ENCODE measurements at places on chromosomes 7 and 10.

DNA sequence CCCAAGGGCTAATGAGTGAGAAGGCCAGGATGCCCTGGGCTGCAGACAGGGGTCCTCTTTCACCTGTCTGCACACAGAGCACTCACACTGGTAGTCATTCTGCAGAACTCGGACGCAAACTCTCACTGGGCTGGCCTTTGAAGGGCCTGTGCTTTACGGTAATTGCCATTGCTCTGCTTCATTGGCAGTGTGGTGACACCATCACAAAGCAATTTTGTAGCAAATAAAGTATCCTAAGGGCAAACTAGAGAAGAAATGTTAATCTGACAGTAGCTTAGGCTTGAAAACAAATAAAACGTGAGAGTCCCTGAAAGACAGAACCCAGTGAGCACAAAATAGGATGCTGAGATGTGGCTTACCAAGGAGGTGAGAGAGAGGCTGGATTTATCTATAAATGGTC, 30.6 kb upstream of the FIGNL1 start:
- DNase-seq, result no peak

GRCh38 chr10:132572545-132572937, 35.0 kb downstream of the INPP5A start:
- DNase-seq, result no peak

DNA sequence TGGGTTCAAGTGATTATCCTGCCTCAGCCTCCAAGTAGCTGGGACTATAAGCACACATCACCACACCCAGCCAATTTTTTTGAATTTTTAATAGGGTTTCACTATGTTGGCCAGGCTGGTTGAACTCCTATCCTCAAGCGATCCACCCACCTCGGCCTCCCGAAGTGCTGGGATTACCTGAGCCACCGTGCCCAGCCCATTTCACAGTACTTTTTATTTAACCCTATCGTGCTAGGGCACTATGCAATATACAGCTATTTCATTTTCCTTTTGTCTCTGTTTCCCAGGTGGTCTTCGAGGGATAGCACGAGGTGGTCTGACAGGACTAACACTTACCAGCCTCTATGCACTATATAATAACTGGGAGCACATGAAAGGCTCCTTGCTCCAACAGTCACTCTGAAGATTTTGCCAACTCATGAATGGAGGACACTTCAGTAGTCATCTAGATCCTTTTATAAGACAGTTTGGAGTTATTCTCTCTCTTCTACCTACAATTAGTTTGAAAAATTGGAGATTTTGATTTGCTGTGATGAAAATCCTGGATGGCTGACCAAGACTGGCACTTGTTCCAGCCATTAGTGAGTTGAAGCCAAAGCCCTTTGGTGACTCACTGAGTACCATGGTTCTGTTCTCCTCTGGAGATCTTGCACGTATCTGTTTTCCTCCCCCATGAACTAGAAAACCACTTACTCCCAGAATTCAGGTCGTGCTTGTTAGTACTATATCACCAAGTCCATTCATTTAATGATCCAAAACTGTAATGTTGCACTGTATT, 27.3 kb downstream of the NCOA4 start:
- DNase-seq, result no peak

GRCh38 chr7:17408904-17409290, 110.4 kb downstream of the AHR start:
- no peak for DNase-seq

GRCh38 chr7:40720416-40720815, 585.6 kb downstream of the SUGCT start:
- DNase-seq, result peak; percentile 41

DNA sequence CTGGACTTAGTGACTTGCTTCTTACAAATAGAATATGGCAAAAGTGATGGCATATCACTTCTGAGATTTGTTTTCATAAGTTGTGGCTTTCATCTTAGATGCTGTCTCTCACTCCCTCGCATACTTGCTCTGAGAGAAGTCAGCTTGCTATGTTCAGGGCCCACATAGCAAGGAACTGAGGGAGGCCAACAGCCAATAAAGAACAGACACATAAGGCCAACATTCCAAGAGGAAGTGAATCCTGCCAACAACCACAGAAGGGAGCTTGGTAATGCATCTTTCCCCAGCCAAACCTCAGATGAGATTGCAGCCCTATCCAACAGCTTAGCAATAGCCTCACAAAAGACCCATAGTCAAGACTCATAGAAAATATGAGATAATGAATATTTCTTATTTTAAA, 39.2 kb upstream of the DMTF1 start:
- peak; percentile 72 for DNase-seq

- no peak for DNase-seq
Measured at GRCh38 chr10:113113241-113113640, 163.2 kb downstream of the TCF7L2 start.

GRCh38 chr10:70085975-70086613, 33.4 kb downstream of the MACROH2A2 start:
- no peak for DNase-seq

GRCh38 chr7:154748089-154748786, 254.7 kb downstream of the PAXIP1 start:
- no peak for DNase-seq

GRCh38 chr7:140517546-140518369, 38.5 kb upstream of the MKRN1 start:
- DNase-seq, result peak; percentile 74

DNA sequence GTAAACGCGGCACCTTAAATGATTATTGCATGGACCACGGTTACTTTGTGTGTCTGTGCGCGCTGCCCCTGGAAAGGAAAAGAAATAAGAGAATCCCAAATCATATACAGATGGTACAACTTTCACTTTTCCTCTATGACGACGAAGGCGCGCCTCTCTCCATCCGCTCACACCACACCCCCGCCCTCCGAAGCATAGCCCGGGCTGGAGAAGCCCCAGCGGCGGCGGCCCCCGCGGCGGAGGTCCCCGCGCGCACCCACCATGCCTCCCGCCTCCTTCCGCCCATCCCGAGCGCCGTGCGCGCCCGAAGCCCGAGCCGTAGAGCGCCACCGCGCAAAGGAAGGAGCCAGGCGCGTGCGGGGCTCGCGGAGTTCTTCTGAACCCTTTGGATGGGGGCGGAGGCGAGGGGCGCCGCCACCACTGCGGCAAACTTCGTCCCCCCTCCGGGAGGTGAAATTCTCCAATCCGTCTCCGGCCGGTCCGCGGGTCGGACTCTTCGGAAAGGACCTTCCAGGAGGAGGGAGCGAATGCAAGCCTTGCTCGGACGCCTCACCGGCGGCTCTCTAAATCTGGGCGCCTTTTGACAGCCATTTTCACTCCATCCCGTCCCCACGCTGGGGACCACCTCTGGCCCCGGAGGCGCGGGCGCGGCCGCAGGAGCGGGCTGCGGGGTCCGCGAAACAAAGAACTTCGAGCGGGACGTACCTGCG, 588 bp downstream of the GLI3 start:
- DNase-seq, result peak; percentile 47

GRCh38 chr10:10911471-10911921, 106.2 kb upstream of the CELF2 start:
- peak; percentile 97 for DNase-seq

GRCh38 chr10:78175444-78176015, 141.9 kb downstream of the RPS24 start:
- no peak for DNase-seq

DNA sequence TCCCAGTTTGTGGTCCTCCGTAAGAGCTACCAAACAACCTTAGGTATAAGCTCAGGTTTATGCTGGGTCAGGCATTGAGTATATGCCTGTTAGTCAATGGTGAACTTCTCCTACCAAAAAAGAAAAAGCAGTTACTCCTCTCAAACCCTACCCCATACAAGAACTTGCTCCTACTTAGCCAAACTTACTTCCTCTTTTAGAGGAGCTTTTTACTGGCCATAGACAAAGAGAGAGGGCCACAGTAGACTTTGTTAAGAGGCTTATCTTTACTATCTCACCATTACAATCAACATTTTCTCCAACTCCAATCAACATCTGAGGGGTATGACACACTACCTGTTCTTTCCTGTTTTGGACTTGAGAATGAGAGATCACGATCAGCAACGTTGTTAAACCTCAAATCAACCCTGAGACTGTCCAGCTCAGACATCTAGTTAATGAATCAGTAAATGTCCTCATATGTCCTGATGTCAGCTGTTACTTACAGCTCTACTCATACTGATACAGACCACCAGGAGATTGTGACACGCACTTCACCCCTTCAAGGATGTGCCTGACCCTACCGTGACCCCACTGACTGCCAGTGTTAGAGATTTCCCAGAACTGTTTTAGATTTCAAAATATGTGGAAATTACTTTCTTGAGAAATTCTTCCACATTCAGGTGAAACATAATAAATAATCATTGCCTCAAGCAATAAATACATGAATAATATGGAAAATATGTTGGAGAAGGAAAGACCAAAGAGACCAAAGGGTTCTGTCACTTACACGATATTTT, 18.4 kb upstream of the CCDC71L start:
- DNase-seq, result peak; percentile 55

DNA sequence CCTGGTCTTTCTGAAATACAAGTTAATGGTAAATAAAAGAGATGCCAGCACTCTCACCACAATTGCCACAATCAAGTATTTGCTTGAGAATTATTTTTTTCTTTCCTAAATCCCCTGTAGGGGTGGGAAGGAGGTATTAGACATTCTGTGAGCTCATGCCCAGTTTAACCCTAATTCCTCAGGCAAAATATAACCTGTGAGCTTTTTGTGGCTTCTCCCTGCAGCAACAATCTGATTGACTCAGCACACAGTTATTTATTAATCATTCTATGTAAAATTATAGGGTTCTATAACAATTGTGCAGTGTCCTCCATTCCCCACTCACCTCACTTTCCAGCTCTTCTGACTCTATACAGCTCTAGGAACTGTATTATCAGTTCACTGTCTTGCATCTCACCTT, 66.3 kb downstream of the GLI3 start:
- DNase-seq, result peak; percentile 68

DNA sequence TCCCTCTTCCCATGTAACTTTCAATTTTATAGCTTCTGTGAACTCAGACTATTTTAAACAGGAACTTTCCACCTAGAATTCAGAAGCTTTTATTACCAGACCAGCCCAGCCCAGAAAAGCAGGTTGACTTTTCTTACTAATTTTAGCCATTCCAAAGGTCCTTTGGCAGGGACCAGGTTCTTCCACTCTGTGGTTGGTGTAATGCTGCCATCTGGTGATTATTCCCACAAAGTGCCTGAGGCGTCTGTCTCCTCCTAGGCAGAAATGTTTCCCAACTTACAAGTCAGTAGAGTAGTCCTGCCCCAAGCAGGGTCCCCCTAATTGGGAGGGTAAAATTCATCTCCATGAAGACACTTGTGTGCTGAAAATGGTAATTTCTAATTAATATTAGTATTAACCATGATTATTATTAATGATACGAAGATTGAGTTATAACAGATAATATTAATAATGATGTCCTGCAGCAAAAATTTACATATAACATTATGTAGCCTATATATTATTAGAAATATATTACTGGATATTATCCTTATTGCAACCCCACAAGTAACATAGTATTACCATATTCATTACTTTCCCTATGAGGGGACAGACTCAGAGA, 53.0 kb upstream of the PPP1R17 start:
- peak; percentile 53 for DNase-seq

DNA sequence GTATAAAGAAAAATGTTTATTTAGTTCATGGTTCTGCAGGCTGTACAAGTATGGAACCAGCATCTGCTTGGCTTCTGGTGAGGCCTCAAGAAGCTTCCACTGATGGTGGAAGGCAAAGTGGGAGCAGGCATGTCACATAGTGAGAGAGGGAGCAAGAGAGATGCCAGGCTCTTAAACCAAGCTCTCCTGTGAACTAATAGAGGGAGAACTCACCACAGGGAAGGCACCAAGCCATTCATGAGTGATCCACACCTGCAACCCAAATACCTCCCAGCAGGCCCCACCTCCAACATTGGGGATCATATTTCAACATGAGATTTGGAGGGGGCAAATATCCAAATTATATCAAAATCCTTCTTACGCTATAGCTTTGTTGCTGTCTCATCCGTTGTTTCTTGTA, 113.1 kb downstream of the CPED1 start:
- no peak for DNase-seq

GRCh38 chr7:7938471-7938870, 30.1 kb upstream of the GLCCI1 start:
- no peak for DNase-seq

DNA sequence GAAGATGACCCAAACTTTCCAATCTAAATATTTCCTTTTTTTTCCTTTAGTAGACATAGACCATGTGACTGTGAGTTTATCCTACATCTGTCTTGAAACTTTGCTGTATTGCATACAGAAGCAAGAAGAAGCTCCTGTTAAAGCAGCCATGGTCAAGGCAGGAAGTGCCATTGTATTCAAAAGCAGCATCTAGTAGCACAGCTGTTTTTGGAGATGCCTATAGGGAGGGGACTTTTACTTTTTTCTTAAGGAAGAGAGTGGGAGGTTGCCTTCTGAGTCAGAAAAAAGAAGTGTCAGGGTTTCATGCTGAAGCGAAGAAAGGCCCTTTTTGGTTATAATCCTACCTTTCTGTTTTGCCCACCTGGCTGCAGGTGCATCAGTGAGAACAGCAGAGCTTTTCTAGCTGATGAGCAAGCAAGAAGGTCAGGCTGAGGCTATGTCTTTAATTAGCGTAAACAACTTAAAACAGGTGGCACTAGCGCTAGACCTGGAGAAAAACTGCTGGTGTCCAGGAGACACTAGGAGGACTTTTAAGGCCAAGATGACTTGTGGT, 234.1 kb upstream of the AGK start:
- no peak for DNase-seq

DNA sequence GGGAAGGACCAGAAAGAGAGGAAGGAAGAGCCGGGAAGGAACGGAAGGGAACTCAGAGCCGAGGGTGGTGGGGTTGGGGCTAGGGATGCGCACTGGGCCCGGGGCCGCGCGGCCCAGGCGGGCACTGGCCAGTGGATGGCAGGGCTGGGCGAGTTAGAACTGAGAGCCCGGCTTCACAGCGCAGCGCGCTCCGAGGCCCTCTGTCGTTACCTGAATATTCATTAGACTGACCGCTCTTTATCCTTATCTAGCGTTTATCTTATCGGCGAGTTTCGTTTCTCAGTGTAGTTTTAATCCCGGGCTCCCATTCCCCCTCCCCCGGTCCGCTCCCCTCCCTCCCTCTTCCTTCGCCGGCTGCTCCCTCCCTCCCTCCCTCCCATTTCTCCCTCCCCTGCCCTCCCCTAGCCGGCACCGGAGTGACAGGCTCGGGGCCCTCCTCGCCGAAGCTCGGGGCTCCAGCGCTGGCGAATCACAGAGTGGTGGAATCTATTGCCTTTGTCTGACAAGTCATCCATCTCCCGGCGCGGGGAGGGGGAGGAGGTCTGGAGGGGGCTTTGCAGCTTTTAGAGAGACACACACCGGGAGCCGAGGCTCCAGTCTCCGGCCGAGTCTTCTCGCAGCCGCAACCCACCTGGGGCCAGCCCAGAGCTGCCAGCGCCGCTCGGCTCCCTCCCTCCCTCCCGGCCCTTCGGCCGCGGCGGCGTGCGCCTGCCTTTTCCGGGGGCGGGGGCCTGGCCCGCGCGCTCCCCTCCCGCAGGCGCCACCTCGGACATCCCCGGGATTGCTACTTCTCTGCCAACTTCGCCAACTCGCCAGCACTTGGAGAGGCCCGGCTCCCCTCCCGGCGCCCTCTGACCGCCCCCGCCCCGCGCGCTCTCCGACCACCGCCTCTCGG, at the start of gene PAX2:
TSS of gene PAX2 (plus strand) at position 596 of the 895 bp plus-strand sequence. CDS start 679 bp downstream, outside the sequence.
- peak; percentile 58 for DNase-seq

GRCh38 chr10:109957092-109957797, 33.9 kb upstream of the XPNPEP1 start:
- DNase-seq, result no peak
